Stimulated activated CD8-positive, alpha-beta memory T cell treated with anti-CD3 and anti-CD28 coated beads, Interleukin-2, amount 100 ng/mL, for 1 hour (primary cell): ENCODE measurements at places on chromosomes 16 and 17.

DNA sequence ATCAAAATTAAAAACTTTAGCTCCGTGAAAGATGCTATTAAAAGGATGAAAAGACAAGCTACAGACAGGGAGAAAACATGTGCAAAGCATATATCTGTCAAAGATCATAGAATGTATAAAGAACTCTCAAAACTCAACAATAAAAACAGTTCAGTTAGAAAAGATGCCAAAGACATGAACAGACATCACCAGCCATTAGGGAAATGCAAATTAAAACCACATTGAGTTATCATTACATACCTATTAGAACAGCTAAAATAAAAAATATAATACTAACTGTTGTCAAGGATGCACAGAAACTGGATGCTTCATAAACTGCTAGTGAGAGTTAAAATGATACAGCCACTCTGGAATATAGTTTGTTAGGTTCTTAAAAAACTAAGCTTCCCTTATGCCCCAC, 58.8 kb downstream of the NFATC3 start:
- no peak for DNase-seq

DNA sequence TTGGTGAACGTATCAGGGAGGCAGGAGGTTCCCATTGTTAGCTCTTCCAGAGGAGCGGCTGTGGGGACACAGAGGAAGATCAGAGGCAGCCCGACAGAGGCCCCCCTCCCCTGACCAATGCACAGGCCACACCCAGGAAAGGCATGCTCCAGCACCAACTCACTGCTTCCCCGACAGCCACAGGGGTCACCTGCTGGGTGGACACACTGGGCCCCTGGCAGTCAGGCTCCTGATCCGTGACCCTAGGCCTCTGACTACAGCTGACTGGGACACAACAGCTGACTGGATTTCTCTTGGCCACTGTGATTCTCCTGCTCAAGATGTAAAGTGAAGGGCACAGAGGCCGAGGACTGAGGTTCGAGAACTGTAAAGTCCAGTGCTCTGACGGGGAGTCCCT, 63.5 kb downstream of the IL21R start:
- no peak for DNase-seq

DNA sequence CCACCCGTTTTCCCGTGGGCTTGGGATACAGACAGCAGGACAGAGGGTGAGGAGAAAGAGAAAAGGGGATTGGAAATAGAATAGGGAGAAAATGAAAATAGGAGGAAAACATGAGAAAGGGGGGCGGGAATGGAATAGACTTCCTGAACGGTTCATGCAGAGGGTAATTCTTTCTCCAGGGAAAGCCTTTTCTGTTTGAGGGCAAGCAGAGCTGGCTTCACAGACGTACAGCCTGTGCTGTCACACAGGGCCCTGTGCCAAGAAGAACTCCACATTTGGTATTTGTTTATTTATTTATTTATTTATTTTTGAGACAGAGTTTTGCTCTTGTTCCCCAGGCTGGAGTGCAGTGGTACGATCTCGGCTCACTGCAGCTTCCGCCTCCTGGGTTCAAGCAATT, 12.0 kb downstream of the MILR1 start:
- DNase-seq, result no peak

DNA sequence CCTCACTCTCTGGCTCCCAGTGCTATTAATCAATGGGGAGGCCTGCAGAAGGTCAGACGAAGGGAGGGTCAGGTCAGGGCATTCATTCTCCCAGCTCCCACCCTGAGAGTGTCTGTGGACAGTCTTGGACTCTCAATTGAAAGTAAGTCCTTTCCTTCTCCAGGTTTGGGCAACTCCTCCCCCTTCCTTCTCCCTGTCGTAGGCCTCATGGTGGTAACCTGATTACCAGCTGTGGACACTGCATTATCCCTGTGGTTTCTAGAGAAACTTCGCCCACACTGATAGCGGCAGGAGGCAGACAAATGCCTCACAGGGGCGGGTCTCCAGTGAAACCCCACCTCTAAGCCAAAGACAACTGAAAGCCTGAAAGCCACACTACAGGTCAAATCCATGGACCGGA, 57.7 kb upstream of the SLC25A19 start:
- DNase-seq, result no peak

DNA sequence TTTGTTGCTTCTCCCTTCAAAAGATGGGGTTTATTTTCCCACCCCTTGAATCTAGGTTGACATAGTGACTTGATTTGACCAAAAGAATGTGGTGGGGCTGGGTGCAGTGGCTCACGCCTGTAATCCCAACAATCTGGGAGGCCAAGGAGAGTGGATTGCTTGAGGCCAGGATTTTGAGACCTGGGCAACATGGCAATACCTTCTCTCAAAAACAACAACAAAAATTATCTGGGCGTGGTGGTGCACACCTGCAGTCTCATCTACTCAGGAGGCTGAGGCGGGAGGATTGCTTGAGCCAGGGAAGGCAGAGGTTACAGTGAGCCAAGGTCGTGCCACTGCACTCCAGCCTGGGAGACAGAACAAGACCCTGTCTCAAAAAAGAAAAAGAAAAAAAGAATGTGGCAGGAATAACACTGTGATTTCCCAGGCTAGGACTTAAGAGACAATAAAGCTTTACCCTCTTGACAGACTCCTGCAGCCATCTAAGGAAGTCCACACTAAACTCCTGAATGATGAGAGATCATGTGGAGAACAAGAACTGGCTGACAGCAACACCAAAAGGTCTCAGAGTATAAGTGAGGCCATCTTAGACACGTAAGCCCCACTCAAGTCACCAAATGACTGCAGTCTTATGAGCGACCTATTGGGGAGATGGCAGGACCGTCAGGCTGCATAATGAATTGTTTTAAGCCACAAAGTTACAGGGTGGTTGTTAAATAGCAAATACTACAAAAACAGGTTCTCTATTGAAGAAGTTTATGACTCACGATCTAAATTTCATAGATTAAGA, 37.0 kb downstream of the FBXL20 start:
- DNase-seq, result no peak

DNA sequence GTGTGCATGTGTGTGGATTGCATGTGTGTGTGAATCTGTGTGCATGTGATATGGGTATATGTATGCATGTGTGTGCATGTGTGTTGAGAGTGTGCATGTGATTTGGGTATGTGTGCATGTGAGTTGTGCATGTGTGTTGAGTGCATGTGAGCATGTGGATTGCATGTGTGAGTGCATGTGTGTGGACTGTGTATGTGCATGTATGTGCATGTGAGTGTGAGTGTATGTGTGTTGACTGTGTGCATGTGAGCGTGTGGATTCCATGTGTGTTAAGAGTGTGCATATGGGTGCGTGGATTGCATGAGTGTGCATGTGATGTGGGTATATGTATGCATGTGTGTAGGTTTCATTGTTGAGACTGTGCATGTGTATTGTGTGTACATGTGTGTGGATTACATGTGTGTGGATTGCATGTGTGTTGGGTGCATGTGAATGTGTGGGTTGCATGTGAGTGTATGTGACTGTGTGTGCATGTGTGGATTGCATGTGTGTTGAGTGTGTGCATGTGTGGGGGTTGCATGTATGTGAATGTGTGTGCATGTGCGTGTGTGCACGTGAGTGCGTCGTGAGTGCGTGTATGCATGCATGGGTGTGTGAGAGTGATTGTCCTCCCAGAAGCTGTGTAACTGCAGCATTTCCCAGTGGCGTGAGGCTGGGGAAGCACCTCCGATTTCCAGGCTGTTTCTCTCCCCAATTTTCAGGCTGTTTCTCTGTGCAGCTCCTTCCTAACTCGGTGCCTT, 19.4 kb downstream of the C1QTNF1 start:
- no peak for DNase-seq

- DNase-seq, result no peak
These were observed 16.0 kb downstream of the ENGASE start for GRCh38 chr17:79090443-79091225.

DNA sequence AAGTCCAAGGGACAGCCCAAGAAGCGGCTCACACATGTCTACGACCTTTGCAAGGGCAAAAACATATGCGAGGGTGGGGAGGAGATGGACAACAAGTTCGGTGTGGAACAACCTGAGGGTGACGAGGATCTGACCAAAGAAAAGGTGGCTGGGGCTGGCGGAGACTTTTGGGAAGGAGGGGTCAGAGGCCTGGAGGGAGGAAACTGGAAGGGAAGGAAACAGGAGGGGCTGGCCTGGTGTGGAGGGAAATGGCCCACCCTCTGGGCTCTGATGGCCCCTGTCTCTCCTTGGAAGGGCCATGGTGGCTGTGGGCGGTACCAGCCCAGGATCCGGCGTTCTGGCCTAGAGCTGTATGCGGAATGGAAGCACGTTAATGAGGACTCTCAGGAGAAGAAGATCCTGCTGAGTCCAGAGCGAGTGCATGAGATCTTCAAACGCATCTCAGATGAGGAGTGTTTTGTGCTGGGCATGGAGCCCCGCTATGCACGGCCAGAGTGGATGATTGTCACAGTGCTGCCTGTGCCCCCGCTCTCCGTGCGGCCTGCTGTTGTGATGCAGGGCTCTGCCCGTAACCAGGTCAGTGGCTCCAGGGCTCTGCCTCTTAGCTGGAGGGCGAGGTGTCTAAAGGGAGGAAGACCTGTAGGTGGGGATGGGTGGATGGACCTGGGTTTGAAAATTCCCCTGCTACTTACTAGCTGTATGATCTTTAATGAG, 12.5 kb downstream of the POLR2A start:
- DNase-seq, result no peak

DNA sequence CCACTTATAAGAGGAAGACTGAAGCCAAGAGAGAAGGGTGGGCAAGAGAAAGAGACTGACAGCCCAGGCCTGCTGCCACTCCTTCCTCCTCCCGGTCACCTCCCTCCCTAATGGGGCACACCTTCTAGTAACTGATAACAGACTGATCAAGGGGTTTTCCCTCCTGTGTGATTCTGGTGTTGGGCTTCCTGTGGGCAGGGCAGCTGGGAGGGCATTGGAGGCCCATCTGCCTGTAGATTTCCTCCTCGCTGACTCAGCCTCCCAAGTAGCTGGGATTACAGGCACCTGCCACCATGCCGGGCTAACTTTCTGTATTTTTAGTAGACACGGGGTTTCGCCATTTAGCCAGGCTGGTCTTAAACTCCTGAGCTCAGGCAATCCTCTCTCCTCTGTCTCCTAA, 16.2 kb downstream of the CA4 start:
- DNase-seq, result no peak

DNA sequence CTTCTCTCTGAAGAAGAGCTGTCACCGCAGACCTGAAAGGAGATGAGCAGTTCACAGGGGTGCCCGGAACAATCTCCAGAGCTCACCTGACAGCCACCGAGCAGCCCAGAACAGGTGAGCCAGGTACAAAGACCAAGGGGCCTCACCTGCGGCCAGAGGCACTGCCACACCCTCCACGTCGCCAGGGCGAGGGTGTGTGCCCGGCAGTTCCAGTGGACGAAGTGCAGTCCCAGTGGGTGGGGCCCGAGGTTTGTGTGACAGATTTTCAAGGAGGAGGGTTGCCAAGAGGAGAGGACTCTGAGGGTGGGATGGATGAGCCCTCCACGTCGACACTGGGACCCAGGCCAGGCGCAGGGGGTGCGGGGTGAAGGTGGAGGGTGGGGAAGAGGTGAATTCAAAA, 61.7 kb downstream of the SMPD3 start:
- no peak for DNase-seq

DNA sequence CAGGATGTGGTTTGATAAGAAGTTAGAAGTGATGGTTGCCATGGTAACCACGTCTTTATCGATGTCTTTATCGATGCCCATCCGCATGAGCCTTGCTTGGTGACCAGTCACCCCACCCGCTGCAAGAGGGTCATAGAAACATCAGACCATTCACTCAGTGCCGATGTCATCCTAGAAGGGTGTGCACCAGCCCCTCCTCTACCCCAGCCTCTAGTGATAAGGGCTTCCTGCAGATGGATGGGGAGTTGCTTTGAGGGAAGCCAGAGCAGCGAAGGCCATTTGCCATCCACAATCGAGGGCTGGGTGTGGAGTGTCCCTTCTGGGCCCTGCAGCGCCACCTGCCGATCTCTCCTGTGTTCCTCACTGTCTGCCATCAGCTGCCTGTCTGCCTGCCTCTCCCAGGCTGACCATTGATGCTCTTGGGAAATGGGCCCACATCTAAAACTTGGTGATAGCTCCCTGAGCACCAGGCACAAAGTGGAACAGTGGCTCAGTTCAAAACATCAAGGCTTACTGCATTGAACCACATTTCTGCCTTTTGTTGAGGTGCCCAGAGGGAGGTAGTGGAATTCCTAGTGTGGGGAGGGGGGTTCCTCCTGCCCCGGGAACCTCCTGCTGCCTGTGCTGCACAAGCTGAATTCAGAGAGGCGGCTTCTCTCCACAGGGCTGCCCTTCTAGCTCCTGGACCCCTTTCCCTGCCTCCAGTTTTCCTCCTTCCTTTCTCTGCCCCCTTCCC, 8.9 kb downstream of the CALB2 start:
- DNase-seq, result no peak

- no peak for DNase-seq
These were observed 95.6 kb downstream of the PGS1 start for GRCh38 chr17:78473951-78474613.

- no peak for DNase-seq
These were observed 2.5 kb downstream of the TAC4 start for GRCh38 chr17:49845321-49845720.

- DNase-seq, result no peak
These were observed 3.8 kb downstream of the MRPL12 start for GRCh38 chr17:81706757-81707624.

- no peak for DNase-seq
These were observed 44.8 kb upstream of the CDRT4 start for GRCh38 chr17:15512071-15512709.

GRCh38 chr17:72991651-72992050, 100.8 kb downstream of the SLC39A11 start:
- DNase-seq, result no peak

GRCh38 chr16:14448879-14449278, 181.2 kb downstream of the PARN start:
- DNase-seq, result no peak

GRCh38 chr16:50266337-50267091, at the start of gene ADCY7:
Gene ADCY7 (plus strand): TSS chr16:50266551. CDS start chr16:50288180, 21,629 bp downstream.
- DNase-seq, result peak; percentile 69

GRCh38 chr16:30874244-30874820, 19.5 kb downstream of the BCL7C start:
- DNase-seq, result no peak

- no peak for DNase-seq
These were observed 35.8 kb upstream of the STH start for GRCh38 chr17:45963283-45963682.
